ENCODE measurements at places on chromosomes 5 and 9. TPM values are rescaled to one million over a fixed set of nuclear protein-coding genes. Genes with fewer than 3 reads are reported as not detected.

- no peak for DNase-seq
Measured at GRCh38 chr5:101278917-101279316, 375.8 kb upstream of the ST8SIA4 start.

GRCh38 chr9:26983340-26983739, 22.1 kb downstream of the LRRC19 start:
- DNase-seq, result no peak

DNA sequence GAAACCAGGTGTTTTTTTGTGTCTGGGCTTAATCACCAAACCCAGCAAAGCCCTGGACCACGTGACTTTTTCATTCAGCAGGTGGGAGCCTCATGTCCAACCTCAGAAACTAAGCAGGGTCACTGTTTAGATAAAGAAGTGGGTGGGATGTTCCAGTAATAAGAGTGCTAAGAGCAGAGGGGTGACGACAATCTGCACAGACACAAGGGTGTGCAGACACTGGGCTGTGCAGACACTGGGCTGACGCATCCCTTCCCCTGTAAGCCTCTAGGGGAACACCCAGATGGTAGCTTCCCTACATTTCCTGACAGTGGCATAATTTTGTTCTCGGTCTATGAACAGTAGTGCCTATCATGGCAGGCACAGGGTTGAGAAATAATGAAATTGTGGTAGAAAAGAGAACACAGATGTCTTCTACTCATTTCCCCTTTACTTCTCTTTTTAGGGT, 85.1 kb downstream of the SAXO1 start:
- peak; percentile 46 for DNase-seq

Gene IQGAP2
- total RNA-seq, result 32.3 TPM

DNA sequence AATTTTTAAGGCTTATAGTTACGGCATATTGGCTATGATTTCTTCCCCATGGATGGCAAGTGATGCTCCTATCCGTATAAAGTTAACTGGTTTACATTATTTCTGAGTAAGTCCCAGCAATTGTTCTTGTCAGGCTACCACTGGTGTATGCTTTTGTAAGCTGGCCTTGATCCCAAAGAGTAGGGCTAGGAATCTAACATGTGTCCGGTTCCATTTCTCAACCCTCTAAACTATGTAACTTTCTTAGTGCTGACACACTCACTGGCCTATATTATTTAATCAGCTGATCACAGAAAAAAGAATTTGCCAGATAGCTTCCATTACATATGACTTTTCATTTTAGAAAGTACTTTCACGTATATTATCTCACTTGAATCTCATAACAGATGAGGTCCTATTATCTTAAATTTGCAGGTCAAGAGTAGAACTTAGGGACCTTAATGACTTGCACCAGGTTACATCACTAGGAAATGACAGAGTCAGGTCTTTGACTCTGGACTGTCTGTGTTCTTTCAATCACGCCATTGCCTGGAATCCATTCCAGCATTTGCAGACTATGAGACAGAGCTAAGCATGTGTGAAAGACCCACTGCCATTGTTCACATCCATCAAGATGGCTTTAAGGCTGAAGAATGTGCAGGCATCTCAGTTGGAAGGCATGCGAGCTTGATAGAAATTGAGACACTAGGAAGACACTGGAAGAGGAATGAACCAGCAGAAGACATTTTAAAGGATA, 362.9 kb downstream of the ARRDC3 start:
- no peak for DNase-seq

- DNase-seq, result no peak
Measured at GRCh38 chr5:38341641-38342040, 83.3 kb downstream of the EGFLAM start.

GRCh38 chr5:71589903-71590302, 2.8 kb downstream of the MCCC2 start:
- no peak for DNase-seq

DNA sequence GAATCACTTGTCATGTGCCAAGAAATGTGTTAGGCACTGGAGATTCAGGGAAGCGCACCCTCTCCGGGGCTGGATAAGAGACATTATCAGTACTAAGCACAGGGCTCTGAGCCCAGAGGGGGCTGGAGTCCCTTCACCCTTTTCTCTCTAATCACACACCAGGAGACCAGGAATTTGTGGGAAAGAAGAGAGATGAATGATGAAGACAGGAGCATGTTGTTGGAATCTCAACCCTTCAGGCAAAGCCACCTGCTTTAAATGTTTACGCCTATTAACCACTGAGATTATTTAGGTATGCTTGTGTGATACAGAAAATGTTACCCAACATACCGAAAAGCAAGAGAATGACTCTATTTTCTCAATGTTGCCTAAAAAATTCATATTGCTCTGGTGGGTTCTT, 119.8 kb downstream of the ENTREP1 start:
- DNase-seq, result no peak

- peak; percentile 21 for DNase-seq
Measured at GRCh38 chr5:173643964-173644363, 27.5 kb upstream of the BOD1 start.

DNA sequence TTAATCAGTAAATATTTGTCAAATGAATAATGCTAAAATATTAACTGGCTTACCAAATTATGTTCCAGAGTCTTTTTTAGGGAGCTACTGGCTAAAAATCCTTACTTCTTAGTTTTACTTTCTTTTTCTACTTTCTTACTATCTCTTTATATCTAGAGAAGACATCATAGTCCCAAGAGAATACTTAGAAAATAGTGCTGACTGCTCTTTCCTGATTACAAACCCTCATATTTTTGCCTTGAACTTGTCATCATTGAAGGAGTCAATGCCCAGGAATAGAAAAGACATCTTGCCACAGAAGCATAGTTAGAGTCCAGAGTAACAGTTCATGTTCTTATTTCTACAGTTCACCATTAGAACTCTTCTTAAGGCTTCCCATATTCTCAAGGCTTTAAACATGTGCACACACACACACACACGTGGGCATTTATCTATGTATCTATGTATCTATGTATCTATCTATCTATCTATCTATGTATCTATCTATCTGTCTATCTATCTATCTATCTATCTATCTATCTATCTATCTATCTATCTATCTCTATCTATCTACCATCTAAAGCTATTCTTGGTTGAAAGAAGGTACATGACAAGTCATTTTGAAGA, 654.3 kb downstream of the ANXA1 start:
- no peak for DNase-seq
